CD4-positive, alpha-beta T cell (primary cell): ENCODE measurements at places on chromosomes 7 and 10.

DNA sequence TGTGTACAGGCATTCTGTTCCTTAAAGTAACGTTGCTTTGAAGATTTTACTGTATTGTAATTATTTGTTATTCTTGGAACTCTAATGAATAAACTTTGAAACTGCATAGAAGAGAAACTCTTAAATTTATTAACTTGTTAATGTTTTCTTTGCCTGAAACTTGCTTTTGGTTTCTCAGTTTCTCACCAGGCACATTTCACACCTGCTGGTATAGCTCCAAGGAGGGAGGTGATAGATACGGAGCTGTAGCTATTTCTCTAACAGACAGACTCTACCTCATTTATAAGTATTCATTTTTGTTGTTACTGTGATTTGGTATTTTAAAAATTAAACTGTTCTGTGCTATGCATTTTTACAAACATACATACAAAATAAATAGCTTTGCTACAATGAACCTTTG lies 32.7 kb downstream of the R3HCC1L start:
- DNase-seq = no peak

- DNase-seq = no peak
Observed at GRCh38 chr10:57513637-57514036, 754.1 kb downstream of the IPMK start.

DNA sequence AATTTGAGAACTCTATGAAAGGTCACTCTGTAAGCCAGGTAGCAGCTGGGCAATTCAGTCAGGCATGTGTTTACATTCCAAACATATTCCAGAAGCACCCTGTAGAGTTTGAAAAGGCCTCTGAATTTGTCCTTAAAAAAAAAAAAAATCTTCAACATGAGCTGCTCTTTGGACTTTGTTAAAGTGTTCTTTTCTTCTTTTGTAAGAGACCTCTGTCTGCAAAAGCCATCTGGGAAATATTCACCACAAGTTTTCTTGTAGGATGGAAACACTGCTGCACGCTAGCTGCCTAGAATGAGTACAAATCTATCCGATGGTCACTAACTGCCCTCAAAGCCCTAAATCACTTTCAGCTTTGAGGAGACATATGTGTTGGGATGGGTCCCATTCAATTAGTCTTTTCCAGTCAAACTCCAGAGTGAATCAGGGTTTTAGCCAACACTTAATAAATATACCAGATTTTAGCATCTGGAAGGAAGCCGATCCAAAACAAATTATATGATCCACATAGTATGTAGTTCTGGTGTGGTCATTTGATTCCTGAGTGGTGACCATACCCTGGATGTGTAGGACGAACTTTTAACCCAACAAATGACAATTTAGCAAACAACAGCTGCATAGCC lies 85.9 kb downstream of the CD36 start:
- no peak for DNase-seq

- no peak for DNase-seq
Observed at GRCh38 chr10:46028584-46029460, 1.6 kb downstream of the NCOA4 start.

DNA sequence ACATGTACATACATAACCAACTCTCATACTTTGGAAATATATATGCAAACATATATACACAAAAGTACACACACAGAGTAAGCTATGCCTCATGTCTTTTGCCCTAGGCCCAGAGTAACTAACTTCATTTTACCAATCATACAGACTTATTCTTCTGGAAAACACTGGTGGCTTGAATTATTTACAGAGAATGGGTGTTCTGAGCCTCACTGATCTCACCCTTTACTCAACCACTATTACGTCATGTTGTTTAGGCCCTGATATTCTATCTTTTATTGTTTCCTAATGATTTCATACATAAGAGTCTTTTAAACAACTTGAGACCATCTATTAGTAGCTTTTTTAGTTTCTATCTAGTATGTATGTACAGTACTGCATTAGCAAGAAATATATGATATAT lies 43.0 kb downstream of the ANK3 start:
- DNase-seq = no peak

GRCh38 chr10:97865488-97865887 lies 15.8 kb downstream of the GOLGA7B start:
- no peak for DNase-seq

GRCh38 chr10:69232252-69232651 lies 12.1 kb downstream of the HKDC1 start:
- no peak for DNase-seq

DNA sequence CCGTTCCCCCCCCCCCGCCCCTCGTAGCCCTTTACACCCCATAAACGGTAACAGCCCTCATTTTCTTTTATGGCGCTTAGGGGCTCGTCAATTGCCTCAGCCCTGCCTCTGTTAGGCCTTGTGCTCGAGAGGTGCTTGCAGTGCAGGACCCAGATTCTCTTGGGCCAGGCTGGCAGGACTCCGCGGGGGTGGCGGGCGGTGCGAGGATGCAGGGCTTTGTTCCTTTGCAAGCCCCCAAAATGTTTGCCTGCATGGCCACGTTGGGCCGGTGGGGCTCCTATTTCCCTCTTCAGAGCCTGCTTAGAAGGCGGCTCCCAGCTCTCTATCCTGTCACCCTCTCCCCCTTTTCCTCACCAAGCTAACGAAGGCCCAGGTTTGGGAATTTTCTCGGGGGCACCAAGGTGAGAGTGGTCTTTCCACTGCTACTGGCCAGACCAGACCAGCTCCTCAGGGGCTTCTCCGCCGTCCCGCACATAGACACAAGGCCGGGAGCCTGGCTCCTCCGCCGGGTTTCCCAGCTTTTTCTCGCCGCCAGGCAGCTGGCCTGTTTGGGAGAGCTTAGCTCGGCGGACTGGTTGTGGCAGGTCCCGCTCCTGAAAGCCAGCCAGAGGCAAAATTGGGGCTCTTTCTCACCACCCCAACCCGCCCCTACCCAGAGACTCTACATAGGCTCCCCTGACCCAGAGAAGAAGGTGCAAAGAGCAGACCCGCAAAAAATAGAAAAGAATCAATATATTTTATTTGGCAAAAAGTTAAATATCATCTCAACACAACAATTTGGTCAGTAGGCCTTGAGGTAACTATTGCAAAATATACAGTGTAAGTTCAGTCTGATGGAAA lies 3.4 kb downstream of the HOXA9 start:
- DNase-seq = no peak

GRCh38 chr7:155857141-155857540 lies 44.9 kb upstream of the SHH start:
- DNase-seq = no peak

- no peak for DNase-seq
Observed at GRCh38 chr10:3874990-3875841, 90.2 kb upstream of the KLF6 start.
